ENCODE measurements at places on chromosomes 16 and 17. TPM values are rescaled to one million over a fixed set of nuclear protein-coding genes. Genes with fewer than 3 reads are reported as not detected.

HOXB4 gene
- polyA plus RNA-seq: 4.6 TPM

DNA sequence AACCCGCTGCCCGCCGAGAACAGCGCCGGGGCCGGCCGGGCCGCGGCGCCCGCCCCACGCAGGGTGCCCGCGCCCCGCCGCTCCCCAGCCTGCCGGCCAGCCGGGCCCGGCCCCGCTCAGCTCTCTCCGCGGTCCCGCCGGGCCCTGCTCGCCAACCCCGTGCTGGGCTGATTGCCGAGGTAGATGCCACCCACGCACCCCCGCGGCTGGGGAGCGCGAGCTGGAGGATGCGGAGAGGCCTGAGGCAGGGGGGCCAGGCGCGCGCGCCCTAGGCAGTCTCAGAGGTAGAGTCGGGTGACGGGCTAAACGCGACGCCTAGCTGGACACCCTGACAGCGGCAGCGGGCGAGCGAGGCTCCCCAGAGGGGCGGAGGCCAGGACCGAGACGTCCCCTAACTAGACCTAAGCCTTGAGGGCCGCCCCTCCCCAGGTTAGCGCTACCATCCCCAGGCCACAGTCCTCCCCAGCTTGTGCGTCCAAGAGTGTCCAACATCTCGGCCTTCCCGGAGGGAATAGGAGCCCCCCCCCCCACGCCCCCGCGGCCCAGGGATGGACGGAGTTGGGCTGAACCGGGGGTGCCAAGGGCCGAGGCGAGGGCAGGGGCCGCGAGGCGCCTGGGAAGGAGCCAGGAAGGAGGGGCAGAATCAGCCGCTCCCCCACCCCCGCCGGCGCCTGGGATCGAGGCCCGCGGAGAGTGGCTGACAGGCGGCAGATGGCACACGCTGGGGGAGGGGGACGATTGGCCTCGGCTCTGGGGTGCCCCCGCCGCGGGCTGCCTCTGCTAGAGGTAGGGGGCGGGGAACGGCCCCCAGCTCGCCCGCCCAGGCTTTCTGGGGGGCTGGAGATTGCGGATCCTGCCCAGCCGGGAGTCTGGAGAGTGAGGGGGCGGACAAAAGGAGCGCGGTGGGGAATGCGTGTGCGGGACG is 2.5 kb upstream of the ZNF423 start:
- H3K36me3 ChIP-seq: no peaks in the 10 kb centered on the region
- peak; percentile 22 for DNase-seq
- H3K27me3 ChIP-seq: peaks cover 24% of the 10 kb centered on the region
- peak overlapping the region; percentile 37 for H3K4me3 ChIP-seq

- no peaks in the 10 kb centered on the region for H3K27me3 ChIP-seq
- peaks cover 7% of the 10 kb centered on the region for H3K4me1 ChIP-seq
- H3K27ac ChIP-seq: peak overlapping the region; percentile 47
Measured at GRCh38 chr16:10744370-10745030, 858 bp downstream of the NUBP1 start.

GRCh38 chr16:855471-855870 is 54.9 kb upstream of the GNG13 start:
- no peak overlapping the region for H3K27ac ChIP-seq
- H3K4me3 ChIP-seq: no peak overlapping the region
- DNase-seq: no peak
- H3K36me3 ChIP-seq: no peaks in the 10 kb centered on the region
- no peaks in the 10 kb centered on the region for H3K4me1 ChIP-seq
- no peaks in the 10 kb centered on the region for H3K27me3 ChIP-seq

TVP23A gene
- not detected for polyA plus RNA-seq

ADAM11 gene
- 0.78 TPM for polyA plus RNA-seq

CD68 gene
- polyA plus RNA-seq: 30.8 TPM

IL17C gene
- 0.17 TPM for polyA plus RNA-seq

- no peaks in the 10 kb centered on the region for H3K27me3 ChIP-seq
- no peak for DNase-seq
- H3K4me3 ChIP-seq: no peak overlapping the region
Measured at GRCh38 chr17:38732376-38733281, 2.5 kb downstream of the CISD3 start.

DNA sequence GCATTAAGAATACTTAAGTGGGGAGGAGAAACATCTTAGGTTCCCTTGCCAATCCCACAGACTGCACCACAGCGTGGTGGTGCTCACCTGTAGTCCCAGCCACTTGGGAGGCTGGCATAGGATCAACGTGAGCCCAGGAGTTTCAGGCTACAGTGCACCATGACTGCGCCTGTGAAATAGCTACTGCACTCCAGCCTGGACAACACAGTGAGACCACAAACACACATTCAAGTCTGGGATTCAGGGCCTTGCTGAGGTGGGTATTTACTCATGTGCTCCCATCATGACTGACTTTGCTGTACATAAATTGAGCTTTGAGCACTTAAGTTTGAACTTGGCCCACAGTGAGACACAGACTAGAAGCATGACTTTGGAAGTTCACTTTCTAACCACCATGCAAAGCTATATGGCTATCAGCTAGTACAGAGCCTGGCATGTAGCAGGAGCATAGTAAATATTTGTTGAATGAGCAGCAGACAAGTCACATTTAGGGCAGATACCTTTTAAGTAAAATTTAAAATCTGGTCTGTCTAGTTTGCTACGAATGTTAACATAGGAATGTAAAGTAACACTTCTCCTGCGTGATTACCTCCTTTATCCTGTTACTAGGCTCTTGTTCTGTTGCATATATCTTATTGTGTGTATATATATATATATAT is 33.5 kb downstream of the CEP95 start:
- no peak overlapping the region for H3K4me3 ChIP-seq
- H3K36me3 ChIP-seq: peaks cover 36% of the 10 kb centered on the region
- no peak overlapping the region for H3K27ac ChIP-seq
- no peak for DNase-seq

PTGES3L gene
- polyA plus RNA-seq: 0.45 TPM

- peaks cover 9% of the 10 kb centered on the region for H3K4me1 ChIP-seq
- no peak overlapping the region for H3K27ac ChIP-seq
- H3K4me3 ChIP-seq: no peak overlapping the region
Measured at GRCh38 chr17:73145641-73146040, 19.2 kb upstream of the SSTR2 start.

DNA sequence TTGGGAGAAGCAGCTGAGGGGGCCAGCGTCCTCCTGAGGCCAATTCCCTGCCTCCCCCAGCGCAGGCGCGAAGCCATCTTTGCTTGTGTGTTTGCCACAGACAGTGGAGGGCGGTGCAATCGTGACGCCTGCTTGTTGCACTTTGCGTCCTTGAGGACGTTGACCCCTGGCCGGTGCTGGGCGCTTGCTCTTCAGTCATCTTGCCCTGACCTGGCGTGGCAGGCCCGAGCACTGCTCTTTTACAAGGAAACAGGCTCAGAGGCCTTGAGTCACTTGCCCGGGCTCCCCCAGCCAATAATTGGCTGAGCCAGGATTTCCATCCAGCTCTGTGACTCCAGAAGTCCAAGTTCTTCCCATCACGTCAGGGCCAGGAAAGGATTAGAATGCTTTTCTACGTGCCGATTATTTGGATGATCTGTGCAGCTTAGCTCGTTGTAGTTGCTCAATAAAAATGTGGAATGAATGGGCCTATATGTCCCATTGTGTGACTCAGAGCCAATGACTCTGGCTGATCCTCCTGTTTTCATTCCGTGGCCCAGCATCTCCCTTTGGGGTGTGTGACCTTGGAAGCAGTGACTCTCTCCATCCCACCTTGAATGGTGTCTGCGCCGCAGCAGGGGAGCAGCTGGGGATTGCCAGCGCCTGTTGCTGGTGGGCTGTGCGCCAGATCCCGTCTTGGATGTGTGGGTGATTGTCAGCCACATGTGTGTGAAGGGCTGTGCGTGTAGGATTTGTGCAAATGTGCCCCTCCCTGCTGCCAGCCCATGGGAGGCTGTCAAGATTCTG is 214.1 kb downstream of the SEC14L1 start:
- no peaks in the 10 kb centered on the region for H3K4me1 ChIP-seq
- no peaks in the 10 kb centered on the region for H3K36me3 ChIP-seq
- H3K27me3 ChIP-seq: no peaks in the 10 kb centered on the region
- no peak overlapping the region for H3K27ac ChIP-seq
- no peak overlapping the region for H3K4me3 ChIP-seq

ST6GALNAC1 gene
- 0.25 TPM for polyA plus RNA-seq

ZNF594 gene
- 1.2 TPM for polyA plus RNA-seq

GRCh38 chr16:51407199-51407598 is 256.1 kb upstream of the SALL1 start:
- no peak overlapping the region for H3K4me3 ChIP-seq
- H3K36me3 ChIP-seq: no peaks in the 10 kb centered on the region
- no peaks in the 10 kb centered on the region for H3K4me1 ChIP-seq
- no peak overlapping the region for H3K27ac ChIP-seq

DNA sequence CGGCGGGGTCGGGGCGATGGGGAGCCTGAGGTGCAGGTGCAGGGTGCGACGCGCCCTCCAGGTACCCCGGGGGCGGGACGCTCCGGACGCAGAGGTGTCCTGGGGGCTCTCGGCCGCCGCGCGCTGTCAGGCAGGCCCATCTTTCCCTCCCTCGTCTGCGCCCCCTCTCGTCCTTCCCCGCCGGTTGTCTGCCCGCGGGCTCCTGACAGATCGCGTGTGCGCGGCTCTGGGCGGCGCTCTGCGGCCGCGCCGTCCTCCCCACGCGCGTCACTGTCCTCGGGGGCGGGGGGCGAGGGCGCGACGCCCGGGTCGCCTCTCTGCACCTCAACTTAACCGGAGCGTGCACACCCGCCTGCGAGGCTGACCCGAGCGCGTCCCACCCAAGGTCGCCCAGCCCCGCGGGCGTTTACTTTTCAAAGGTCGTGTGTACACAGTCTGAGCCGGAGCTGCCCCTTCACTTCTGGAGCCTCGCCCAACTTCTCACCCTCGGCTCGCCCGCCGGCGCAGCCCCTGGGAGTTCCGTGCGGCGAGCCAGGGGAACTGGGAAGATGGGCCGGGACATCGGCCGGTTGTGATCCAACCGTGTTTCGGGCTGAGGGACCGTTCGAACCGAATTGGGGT is 512 bp downstream of the AKAP1 start:
- peaks cover 8% of the 10 kb centered on the region for H3K4me1 ChIP-seq
- DNase-seq: peak; percentile 54
- H3K27me3 ChIP-seq: no peaks in the 10 kb centered on the region
- H3K4me3 ChIP-seq: peak overlapping the region; percentile 53

PRAC2 gene
- polyA plus RNA-seq: not detected

EVI2B gene
- 1.9 TPM for polyA plus RNA-seq

- no peaks in the 10 kb centered on the region for H3K4me1 ChIP-seq
- H3K4me3 ChIP-seq: no peak overlapping the region
- no peaks in the 10 kb centered on the region for H3K36me3 ChIP-seq
- no peak overlapping the region for H3K27ac ChIP-seq
Measured at GRCh38 chr17:4420692-4421131, 13.0 kb upstream of the SPNS3 start.

GRCh38 chr17:16456742-16457316 is 35.2 kb downstream of the LRRC75A start:
- DNase-seq: no peak
- H3K27me3 ChIP-seq: no peaks in the 10 kb centered on the region

DNA sequence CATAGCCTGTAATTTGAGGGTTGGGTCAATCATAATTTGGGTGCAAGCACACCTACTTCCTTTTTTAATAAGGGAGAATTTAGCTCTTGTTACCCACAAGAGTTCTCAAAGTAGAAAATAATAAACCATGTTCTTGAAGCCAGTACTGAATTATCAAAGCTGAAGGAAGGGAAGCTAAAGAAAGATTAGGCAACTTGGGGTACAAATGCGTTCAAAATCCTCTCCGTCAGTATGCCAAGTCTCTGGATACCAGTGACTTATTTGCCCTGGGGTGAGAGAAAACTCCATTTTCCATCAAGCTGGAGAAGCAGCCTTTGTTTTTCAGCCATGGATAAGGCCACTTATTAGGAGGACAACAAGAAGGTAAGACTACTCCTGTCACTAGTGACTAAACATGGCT is 23.5 kb upstream of the DHRS13 start:
- H3K27me3 ChIP-seq: no peaks in the 10 kb centered on the region
- DNase-seq: no peak
- peaks cover 8% of the 10 kb centered on the region for H3K36me3 ChIP-seq
- peak overlapping the region; percentile 89 for H3K27ac ChIP-seq

DNA sequence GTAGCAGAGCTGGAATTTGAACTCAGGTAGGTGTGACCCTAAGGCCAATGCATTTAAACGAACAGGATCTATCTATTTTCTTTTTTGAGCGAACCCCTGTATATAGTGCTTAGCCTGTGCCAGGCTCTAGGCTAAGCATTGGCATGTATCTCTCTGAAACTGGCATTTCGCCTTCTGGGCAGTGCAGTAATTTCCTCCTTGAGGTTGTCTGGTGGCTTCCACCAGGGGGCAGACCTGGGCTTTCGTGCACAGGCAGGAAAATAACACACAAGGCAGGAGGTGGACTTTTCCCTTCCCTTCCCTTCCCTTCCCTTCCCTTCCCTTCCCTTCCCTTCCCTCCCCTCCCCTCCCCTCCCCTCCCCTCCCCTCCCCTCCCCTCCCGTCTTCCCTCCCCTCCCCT is 34.4 kb upstream of the PRKCB start:
- no peak overlapping the region for H3K4me3 ChIP-seq
- DNase-seq: peak; percentile 57
- H3K4me1 ChIP-seq: no peaks in the 10 kb centered on the region
- no peaks in the 10 kb centered on the region for H3K36me3 ChIP-seq

- DNase-seq: peak; percentile 78
- H3K27me3 ChIP-seq: no peaks in the 10 kb centered on the region
- H3K4me1 ChIP-seq: peaks cover 49% of the 10 kb centered on the region
- peaks cover 2% of the 10 kb centered on the region for H3K36me3 ChIP-seq
- H3K4me3 ChIP-seq: peak within 1 kb of the TSS; percentile 99
Measured at GRCh38 chr17:48545022-48545375, at the start of gene HOXB2. Gene HOXB2 (minus strand): TSS chr17:48545109. CDS start chr17:48544911, 198 bp downstream.

- no peak for DNase-seq
- no peak overlapping the region for H3K27ac ChIP-seq
- no peaks in the 10 kb centered on the region for H3K4me1 ChIP-seq
- no peak overlapping the region for H3K4me3 ChIP-seq
- peaks cover 6% of the 10 kb centered on the region for H3K27me3 ChIP-seq
Measured at GRCh38 chr16:54148974-54149373, 137.6 kb downstream of the IRX3 start.

DNA sequence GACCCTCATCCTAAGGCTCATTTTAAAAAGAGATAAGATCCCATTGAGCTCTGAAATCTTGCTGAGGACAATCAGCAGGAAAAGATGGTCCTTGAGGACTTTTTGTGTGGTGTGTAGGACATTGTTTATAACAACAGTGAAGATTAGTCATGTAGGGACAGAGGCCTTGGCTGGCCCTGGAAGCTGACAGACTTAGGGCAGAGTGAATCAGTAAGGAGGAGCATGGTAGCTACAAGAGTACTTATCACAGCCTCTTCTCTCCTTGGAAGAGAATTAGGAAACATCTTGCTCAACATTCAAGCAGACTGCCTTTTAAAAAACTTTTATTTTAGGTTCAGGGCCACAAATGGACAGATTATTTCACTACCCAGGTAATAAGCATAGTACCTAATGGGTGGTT is 665.9 kb upstream of the SALL1 start:
- no peaks in the 10 kb centered on the region for H3K4me1 ChIP-seq
- DNase-seq: no peak
- no peaks in the 10 kb centered on the region for H3K27me3 ChIP-seq
- H3K27ac ChIP-seq: no peak overlapping the region
- H3K4me3 ChIP-seq: no peak overlapping the region
